ENCODE measurements at places on chromosomes 12 and 14.

DNA sequence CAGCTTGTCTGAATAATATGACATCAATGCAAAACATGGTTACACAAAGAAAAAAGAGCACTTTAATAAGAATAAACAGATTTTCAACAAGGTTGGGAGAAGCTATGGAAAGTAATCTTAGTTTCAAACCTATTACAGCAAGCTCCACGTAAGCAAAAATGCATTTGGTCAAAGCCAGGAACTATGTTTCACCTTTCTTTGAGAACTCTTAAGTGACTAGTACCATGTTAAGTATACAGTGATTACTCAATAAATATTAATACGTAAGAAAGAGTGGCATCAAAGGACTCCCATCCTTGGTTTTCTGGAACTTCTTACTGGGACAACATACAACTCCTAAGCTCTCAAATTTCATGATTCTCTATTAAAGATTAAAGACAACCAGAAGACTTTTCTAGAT is 80.7 kb downstream of the ABCC9 start:
- DNase-seq, result no peak

DNA sequence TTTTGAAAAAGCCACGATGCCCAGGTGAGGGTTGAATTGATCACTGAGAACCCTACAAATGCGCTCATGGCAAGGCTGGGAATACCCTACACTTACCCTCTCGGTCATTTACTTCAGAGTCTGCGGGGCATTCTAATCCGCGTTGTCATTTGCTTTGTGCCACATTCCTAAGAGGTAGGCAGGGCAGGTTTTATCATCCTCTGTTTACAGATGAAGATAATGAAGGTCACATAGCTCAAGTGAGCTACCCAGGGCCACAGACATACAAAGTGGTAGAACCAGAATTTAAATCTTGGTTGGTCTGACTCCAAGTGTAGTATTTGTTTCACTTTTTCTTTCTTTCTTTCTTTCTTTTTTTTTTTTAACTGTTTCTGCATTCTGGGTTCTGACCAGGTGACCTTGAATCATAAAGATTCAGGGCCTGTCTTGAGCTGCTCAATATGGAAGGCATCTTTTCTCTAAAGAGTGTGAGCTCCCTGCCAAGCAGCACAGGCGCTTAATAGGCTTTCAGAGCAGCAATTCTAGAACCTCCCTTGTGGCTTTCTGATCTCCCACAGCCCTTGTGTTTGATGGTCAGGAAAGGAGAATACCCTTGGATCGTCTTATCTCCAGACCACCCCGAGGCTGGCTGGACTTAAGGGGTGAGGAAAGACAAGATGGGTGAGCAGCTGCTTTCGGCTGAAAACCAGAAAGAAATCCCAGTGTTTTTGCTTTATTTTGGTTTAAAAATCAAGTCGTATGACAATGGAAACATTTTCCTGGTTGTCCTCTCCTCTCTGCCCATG is 662 bp upstream of the BATF start:
- DNase-seq, result no peak

- DNase-seq, result no peak
These were observed 111.0 kb upstream of the HIF1A start for GRCh38 chr14:61584331-61584741.

DNA sequence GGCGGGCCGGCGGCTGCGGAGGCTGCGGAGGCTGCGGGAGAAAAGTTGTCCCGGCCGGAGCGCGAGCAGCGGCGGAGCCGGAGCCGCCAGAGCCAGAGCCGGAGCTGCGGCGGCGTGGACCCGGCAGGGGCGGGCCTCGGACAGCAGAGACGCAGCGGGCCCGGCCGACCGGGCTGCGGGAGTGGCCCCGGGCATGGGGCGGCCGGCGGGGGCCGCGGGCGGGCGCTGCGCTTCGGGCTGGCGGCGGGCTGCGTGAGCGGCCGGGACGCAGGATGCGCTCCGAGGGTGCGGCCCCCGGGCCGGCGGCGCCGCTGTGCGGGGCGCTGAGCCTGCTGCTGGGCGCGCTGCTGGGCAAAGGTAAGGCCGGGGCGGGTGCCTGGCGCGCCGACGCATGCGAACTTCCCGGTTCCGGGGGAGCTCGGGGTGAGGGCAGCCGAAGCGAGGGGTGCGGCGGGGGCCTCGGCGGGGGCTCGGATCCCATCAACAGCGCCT is at the start of gene TMEM132C:
TMEM132C (plus strand) TSS at position 40 of the 492 bp plus-strand sequence; CDS start at position 273, 233 bp downstream.
- DNase-seq, result no peak

All from activated effector memory CD4-positive, alpha-beta T cell treated with Interleukin-2 at 50 U/mL for 16 hours (primary cell).